Fibroblast of skin of back (primary cell): ENCODE measurements at places on chromosomes 6 and 20.

- DNase-seq: peak; percentile 78
Measured at GRCh38 chr6:32906539-32906938, 34.3 kb downstream of the HLA-DMB start.

- no peak for DNase-seq
Measured at GRCh38 chr6:32460528-32460927, 20.8 kb downstream of the HLA-DRA start.

GRCh38 chr6:147322299-147323162 is 118.3 kb downstream of the STXBP5 start:
- DNase-seq: peak; percentile 69

- no peak for DNase-seq
Measured at GRCh38 chr6:29502181-29502580, 14.4 kb upstream of the MAS1L start.

DNA sequence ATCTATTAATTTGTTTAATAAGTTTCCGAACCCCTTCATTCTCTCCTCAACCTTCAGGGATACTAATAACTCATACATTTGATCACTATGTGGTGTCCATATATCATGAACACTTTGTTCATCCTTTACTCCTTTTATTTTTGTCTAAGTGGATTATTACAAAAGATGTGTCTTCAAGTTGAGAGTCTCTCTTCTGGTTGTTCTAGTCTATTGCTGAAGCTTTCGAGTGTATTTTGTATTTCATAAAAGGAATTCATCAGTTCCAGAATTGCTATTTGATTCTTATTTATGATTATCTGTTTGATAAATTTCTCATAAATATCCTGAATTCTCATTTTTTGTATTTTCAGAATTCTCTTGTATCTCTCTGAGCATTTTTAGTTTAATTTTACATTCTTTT is 96.5 kb upstream of the RUNX2 start:
- no peak for DNase-seq

- DNase-seq: no peak
Measured at GRCh38 chr6:118260833-118261232, 287.3 kb upstream of the PLN start.

DNA sequence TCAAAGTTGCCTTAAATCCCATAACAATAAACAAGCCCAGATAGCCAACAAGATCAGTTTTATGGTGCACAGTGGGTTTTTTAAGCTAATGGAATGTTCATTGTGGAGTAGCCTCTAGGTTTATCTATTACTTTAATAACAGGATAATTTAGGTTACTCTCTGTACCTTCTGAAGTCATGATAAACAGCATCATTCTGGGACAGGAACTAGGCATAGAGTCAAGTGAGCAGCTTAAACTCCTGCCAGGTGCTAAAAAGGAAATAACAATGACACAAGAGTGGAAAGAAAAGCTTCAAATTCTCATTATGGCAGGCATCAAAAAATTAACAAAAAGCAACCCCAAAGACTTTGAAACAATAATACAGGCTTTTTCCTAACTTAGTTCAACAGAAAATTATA is 228.8 kb downstream of the HACE1 start:
- no peak for DNase-seq

- DNase-seq: peak; percentile 20
Measured at GRCh38 chr20:45445805-45446562, 23.6 kb upstream of the WFDC2 start.

DNA sequence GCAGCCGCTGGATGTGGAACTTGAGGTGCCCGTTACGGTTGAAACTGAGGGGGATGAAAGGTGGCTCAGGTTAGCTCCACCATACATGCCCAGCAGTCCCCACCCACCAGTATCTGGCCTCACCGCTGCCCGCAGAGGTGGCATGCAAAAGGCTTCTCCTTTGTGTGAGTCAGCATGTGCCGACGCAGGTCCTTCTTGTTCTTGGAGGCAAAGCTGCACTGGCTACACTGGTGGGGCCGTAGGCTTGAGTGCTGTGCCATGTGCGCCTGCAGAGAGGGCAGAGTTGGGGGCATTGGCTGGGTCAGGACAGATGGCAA is 15.8 kb downstream of the PCIF1 start:
- no peak for DNase-seq

- no peak for DNase-seq
Measured at GRCh38 chr6:132995432-132995831, 181.1 kb downstream of the RPS12 start.

DNA sequence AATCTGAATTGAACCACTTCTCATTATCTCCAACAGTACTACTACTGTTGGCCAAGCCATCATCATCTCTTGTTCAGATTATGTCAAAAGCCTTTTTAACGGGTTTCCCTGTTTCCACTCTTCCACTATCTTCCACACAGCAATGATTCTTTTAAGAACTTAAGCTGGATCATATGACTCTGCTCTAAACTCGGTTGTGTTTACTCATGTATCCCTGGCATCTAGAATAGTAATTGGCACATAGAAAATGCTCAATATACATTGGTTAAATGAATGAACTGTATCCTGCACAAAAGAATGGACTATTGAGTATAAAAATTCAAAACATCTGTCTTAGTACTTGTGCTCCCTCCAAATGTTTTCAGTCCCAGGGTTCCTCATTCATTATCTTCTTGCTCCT is 2.8 kb upstream of the COX7A2 start:
- DNase-seq: no peak

GRCh38 chr6:151380848-151381205 is 10.5 kb downstream of the ZBTB2 start:
- no peak for DNase-seq

- DNase-seq: no peak
Measured at GRCh38 chr6:20364327-20364726, 37.4 kb upstream of the E2F3 start.

GRCh38 chr6:44116641-44117382 is 10.4 kb downstream of the MRPL14 start:
- peak; percentile 93 for DNase-seq

DNA sequence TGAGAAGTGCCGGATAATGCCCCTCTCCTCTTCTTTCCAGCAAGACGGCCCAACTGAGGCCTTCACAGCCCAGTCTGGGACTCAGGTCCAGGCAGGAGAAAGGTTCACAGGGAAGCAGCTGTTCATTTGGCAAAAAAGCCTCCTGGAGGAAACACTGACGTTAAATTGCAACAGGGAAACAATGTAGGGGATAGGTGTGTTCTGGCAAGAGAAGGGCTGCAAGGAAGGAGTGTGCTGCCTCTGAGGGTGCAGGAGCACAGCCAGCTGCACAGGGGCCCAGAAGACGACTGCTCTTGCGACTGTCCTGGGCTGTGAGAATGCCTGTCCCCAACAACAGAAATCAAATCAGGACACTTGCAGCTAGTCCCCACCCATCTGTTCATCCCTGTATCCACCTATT is 70.6 kb upstream of the PMEPA1 start:
- no peak for DNase-seq

DNA sequence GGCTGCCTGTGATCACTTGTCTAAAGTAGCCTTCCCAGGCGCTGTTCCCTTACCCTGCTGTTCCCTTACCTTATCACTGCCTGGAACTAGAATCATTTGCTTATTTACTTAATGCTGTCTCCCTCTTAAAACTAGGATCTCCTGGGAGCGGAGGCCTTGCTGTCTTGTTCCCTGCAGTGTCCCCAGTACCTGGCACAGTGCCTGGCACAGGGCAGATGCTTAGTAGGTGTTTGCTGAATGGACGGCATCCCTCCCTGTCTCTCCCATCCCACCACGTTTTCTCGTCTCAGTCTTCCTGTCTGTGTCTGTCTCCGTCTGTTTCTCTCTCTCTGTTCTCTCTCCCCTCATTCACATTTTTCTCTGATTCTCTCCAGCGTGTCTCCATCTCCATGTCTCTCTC is 99.9 kb upstream of the MYL9 start:
- no peak for DNase-seq

GRCh38 chr6:135358985-135359384 is 138.6 kb downstream of the AHI1 start:
- DNase-seq: peak; percentile 58

DNA sequence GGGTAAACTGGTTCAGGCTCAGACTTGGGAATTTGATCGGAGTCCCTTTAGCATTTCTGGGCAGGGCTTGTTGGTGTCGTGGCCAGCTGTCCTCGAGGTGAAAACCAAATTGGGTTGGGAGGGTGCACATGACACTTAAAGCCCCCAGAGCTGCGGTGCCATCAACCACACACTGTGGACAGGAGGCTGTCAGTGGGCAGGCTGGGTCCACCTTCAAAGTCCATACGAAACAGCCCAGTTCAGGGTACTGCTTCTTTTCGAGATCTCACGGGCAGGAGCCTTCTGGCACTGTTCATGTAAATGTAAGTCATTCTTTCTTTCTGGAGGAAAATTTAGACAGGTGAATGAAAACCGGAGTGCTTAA is 7.0 kb downstream of the SYNJ2 start:
- no peak for DNase-seq

- DNase-seq: peak; percentile 13
Measured at GRCh38 chr20:62409931-62410745, 3.1 kb upstream of the CABLES2 start.

- no peak for DNase-seq
Measured at GRCh38 chr6:24387818-24388217, 14.9 kb upstream of the MRS2 start.

- DNase-seq: no peak
Measured at GRCh38 chr20:23021541-23021940, 13.6 kb upstream of the SSTR4 start.

- DNase-seq: no peak
Measured at GRCh38 chr20:64080813-64081623, 1.1 kb downstream of the OPRL1 start.

- no peak for DNase-seq
Measured at GRCh38 chr20:9736373-9736772, 102.5 kb downstream of the PAK5 start.

GRCh38 chr6:64085126-64085525 is 449.5 kb downstream of the PHF3 start:
- DNase-seq: no peak

DNA sequence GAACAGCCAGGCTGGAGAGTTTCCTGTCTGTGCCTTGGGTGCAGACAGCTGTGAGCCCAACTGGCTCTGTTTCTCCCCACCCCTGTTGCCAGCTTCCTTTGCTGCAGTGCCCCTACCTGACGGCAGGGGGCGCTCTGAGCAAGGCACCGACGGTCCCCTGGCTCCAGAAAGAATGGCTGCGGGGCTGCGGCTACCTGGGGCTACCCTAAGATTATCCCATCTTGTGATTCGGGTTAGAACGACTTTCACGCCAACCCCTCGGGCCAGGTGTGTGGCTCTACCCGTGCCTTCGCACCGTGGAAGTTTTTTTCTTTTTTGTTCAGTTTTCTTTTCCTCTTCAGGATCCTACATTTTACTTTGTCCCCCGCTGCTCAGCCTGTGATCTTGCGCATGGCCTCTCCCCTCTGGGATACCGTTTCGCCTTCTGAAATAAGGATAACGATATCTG is 33.4 kb upstream of the AAR2 start:
- DNase-seq: peak; percentile 40

GRCh38 chr6:86107985-86108384 is 465.3 kb upstream of the SYNCRIP start:
- DNase-seq: no peak

- DNase-seq: no peak
Measured at GRCh38 chr6:168420084-168420483, 20.9 kb upstream of the SMOC2 start.

GRCh38 chr6:106558364-106558763 is 70.9 kb downstream of the RTN4IP1 start:
- DNase-seq: no peak

- no peak for DNase-seq
Measured at GRCh38 chr6:135144673-135145062, 36.4 kb upstream of the MYB start.

DNA sequence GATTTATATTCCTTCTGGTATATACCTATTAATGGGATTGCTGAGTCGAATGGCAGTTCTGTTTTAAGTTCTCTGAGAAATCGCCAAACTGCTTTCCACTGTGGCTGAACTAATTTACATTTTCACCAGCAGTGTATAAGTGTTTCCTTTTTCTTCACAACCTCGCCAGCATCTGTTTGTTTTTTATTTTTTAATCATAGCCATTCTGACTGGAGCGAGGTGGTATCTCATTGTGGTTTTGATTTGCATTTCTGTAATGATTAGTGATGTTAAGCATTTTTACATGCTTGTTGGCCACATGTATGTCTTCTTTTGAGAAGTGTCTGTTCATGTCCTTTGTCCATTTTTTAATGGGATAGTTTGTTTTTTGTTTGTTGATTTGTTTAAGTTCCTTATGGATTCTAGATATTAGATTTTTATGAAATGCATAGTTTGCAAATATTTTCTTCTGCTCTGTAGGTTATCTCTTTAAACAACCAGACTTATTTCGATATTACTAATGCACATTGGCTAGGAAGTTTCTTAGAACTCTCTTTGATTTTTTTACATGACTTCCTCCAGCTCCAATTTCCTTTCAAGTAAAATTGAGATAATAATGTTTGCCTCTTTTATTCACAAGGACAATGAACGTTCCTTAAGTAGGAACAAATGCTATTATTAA is 12.2 kb upstream of the VNN1 start:
- no peak for DNase-seq

DNA sequence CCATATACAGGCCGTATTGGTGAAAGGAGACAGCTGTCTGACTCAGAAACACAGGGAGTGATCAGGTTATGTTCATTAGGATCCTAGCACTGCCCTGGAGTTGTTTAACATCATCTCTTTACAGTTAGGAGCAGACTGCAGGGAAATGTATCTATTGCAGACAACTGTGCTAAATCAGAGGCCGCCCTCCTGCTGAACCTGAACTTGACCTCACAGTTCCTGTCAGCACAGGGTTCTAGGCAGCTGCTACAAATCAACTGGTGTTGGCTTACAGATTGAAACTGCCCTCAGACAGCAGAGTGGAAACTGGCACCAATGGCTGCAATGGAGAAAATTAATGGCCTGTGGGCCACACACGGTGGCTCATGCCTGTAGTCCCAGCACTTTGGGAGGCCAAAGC is 3.7 kb upstream of the RPP40 start:
- no peak for DNase-seq
